Stimulated activated CD4-positive, alpha-beta T cell treated with anti-CD3 and anti-CD28 coated beads, Interleukin-15, amount 100 ng/mL, for 1 hour (primary cell): ENCODE measurements at places on chromosomes 13 and 19.
A peak's percentile ranks its signal among the peaks of the same experiment; 100 is the strongest.

DNA sequence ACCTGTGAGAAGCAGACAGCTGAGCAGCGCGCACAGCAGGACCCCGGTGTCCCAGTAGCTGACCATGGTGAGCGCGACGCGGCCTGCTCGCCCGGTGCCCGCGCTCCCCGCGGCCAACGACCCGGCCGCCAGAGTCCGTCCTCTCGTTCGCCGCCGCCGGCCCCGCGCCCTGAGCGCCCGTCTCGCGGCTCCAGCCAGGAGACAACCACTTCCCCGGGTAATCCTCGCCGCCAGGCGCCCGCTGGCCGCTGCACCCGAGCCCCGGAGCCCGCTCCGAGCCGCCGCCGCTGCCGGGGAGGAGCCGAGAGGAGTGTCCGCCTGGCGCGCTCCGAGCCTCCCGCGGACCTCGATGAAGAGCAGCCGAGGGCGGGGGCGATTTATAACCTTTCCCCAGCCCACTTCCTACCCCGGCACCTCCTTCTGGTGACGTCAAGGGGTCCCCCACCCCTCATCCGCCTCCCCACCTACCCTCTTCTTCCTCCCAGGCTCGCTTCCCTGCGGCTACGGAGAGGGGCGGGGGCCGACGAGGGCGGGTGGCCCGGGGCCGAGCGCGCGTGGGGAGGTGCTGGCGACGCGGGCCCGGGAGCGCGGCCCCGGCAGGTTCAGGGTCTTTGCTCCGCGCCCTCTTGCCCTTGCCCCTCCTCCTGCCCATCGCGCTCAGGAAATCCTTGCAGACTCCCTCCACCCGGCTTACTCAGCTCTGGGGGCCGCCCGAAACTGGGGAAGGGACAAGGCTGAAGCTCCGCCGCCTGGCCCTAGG is at the start of gene FLT1:
FLT1 (minus strand) TSS at position 351 of the 760 bp plus-strand sequence; CDS start at position 66, 285 bp downstream.
- peak; percentile 19 for DNase-seq

DNA sequence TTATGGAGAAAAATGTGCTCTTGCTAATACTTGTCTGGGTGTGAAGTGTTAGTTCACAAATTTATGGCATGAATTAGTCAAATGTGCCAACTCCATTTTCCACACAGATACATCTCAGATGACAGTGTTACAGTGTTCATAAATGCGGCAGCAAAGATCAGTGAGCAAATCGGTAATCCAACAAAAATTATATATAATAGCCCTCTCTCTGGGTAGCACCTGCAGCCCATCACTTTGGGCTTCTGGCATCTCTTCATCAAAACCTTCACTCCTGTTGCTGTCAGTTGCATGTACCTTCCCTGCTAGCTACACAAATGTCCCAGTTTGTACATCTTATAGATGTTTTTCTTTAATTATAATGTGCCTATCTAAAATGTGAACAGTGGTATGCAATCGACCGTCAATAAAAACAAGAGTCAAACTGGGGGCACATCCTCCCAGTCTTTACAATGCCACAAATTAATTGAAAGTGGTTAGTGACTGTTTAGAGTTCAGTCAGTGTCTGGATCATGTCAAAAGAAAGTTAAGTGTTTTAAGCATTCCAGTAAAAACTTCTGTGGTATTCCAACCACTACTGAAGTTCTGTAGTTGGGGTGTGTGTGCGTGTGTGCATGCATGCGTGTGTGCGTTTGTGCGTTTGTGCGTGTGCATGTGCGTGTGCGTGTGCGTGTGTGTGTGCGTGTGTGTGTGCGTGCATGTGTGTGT is 448.9 kb downstream of the DCT start:
- DNase-seq: no peak

- no peak for DNase-seq
Measured at GRCh38 chr13:98385606-98386005, 191.3 kb downstream of the STK24 start.

GRCh38 chr13:39483326-39483725 is 119.7 kb downstream of the LHFPL6 start:
- no peak for DNase-seq

- DNase-seq: no peak
Measured at GRCh38 chr13:35693134-35693784, 216.8 kb upstream of the MAB21L1 start.

DNA sequence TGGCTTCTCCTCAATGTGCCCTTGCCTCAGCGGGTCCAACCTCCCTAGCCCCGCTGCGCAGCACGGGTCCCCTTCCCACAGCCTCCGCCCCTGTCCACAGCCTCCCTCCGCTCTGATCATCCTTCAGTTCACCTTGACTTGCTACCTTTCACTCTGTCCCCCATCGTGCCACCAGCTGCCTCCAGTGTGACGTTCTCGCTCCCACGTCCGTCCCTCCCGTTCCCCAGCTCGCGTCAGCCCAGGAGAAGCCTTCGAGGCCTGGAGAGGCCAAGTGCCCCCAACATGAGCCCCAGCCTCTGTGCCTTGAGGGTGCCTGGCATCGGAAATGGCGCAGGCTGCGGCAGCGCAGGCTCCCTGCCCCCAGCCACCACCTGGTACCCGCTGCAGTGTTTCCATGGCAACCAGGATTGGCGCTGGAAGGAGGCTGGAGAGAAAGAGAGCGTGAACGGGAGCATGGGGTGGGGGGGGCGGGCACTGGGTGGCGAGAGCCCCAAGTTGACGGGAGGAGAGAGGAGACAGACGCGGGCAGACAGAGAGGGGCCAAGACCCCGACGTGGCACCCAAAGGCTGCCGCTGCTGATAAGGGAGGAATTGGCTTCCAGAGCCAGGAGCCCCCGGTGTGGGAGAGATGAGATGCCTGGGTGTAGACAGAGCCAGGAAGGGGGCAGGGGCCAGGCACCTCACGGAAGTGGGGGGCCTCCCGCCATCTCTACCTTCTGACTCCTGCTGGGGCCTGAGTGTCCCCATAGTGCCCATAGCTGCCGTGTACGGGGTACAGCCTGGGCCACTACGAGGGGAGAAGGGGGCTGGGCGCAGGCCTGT is 844 bp upstream of the ASPDH start:
- DNase-seq: no peak

DNA sequence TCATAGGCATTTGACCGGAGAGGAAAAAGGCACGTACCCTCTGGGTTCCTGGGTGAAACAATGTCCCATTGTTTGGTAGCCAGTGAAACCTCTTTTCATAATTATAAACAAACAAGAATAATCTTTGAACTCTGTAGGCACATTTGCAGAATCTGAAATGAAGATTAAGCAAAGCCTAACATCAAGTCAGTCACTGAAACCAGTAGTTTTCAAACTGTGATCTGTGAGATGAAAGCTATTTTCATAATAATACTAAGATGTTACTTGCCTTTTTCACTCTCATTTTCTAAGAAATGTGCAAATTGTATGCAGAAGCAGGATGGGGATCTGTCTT is 105.4 kb downstream of the WDFY2 start:
- no peak for DNase-seq

DNA sequence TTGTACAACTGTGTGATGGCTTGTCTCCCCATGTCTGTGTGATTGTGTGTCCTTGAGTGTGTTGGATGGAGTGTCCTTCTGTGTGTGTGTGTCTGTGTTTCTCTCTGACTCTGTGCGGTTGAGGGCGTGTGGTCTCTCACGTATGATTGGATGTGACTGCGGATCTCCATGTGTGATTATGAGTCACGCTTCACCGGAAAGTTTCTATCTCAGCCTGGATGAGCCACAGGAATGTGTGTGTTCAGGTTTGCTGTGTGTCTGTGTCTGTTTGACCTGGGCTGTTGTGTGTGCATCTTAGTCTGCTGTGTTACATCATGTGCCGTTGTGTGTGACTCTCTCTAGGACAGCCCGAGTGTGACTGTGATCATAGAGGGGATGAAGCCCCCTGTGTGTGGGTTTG is 15.5 kb upstream of the ZNF835 start:
- no peak for DNase-seq

GRCh38 chr19:19445911-19446361 is 40.5 kb downstream of the GATAD2A start:
- DNase-seq: no peak

- no peak for DNase-seq
Measured at GRCh38 chr13:48278806-48279205, 24.7 kb upstream of the RB1 start.

DNA sequence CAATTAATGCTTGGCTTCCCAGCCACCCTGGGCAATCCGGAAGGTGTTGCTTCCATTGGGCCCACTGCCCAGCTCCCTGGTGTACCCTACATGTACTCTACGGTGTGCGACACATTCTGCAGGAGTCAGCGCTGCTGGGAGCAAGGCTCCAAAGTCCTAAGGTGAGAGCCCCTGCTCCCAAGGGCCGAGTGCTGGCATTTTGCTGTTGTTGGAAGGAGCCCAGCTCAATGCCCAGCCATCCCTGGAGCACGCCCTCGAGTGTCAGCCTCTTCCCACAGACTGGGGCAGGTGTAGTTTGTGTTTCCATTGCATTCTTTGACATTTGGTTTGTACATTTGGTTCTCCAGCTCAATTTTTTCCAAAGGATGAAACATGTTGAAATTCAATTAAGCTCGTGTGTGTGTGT is 64.6 kb downstream of the GGACT start:
- no peak for DNase-seq
